Activated naive CD8-positive, alpha-beta T cell treated with anti-CD3 and anti-CD28 coated beads, Interleukin-2, amount 10 ng/mL, durations not matched to agents 7 days and 5 days (primary cell): ENCODE measurements at places on chromosomes 11 and 22. TPM values are rescaled to one million over a fixed set of nuclear protein-coding genes. Genes with fewer than 3 reads are reported as not detected.

The MFRP gene
- total RNA-seq: not detected

The ARHGAP1 gene
- total RNA-seq: 62.5 TPM

The MYH9 gene
- 803 TPM for total RNA-seq

The DKK3 gene
- 12.0 TPM for total RNA-seq

The BARX2 gene
- not detected for total RNA-seq

The MRGPRX3 gene
- total RNA-seq: not detected

The HEPHL1 gene
- not detected for total RNA-seq

The PHLDB1 gene
- 3.3 TPM for total RNA-seq

The CARD18 gene
- not detected for total RNA-seq

The MORC2 gene
- total RNA-seq: 32.6 TPM

The IL18 gene
- total RNA-seq: 0.75 TPM

The ME3 gene
- total RNA-seq: 0.79 TPM

The XKR3 gene
- not detected for total RNA-seq

The KRTAP5-9 gene
- total RNA-seq: not detected

The CNTF gene
- 3.0 TPM for total RNA-seq

The MYO18B gene
- total RNA-seq: 3.4 TPM

The RTN4R gene
- 5.7 TPM for total RNA-seq

The ZP1 gene
- total RNA-seq: 0.60 TPM

The PKDREJ gene
- not detected for total RNA-seq

The MYOD1 gene
- total RNA-seq: not detected

The RASD2 gene
- total RNA-seq: not detected

The NAV2 gene
- total RNA-seq: 4.1 TPM

The ADORA2A gene
- 29.1 TPM for total RNA-seq

The PKNOX2 gene
- total RNA-seq: not detected

The C11orf21 gene
- 51.0 TPM for total RNA-seq

The LRRC56 gene
- 4.7 TPM for total RNA-seq

The CARD10 gene
- 0.30 TPM for total RNA-seq

The FAM76B gene
- total RNA-seq: 57.3 TPM

The RRAS2 gene
- total RNA-seq: 60.0 TPM

The CCDC89 gene
- 0.22 TPM for total RNA-seq

The RAB30 gene
- total RNA-seq: 11.9 TPM

The MRGPRX1 gene
- total RNA-seq: not detected

The NNMT gene
- not detected for total RNA-seq

The CRACR2B gene
- 10.5 TPM for total RNA-seq

The ST14 gene
- 0.51 TPM for total RNA-seq

The OR8G5 gene
- total RNA-seq: not detected

The C22orf42 gene
- not detected for total RNA-seq

The FIBP gene
- 82.9 TPM for total RNA-seq

The IRAG1 gene
- not detected for total RNA-seq
